ENCODE measurements at places on chromosomes 13 and 19.

DNA sequence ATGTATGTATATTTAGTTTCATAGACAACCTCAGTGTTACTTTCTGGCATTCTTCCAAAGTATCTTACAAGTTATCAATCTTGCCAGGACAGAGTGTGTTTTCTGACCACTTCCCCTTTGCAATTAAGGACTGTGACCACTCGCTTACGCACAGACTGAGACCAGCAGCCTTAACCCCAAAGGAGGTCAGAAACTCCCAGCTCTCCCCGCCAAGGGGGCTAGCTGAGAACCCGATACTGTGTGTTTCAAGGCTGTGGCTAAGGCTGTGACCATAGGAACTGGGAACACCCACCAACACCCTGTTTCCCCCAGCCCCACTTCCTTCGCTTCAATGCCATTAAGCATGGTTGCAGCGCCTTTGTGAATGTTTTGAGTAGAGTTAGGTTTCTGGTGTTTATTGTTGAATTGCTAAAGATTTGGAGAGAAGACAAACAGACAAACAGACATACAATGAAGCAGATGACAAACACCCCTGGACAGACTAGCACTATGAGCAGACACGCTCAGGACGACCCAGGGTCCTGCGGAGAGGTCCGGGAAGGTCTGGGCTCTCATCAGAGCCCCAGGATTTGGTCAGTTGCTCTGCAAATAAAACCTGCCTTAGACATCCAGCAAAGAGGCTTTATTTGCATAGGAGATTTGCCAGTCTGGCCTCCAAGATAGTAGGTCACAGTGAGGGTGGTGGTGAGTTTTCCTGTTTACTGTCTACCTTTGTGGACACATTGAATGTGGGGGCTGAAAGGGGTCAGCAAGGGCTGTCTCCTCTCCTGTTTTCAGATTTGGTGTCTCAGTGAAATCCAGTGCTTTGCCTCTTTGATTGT, 25.0 kb upstream of the TNFSF11 start:
- DNase-seq = no peak

GRCh38 chr13:46624353-46624752, 71.4 kb downstream of the LRCH1 start:
- DNase-seq = no peak

DNA sequence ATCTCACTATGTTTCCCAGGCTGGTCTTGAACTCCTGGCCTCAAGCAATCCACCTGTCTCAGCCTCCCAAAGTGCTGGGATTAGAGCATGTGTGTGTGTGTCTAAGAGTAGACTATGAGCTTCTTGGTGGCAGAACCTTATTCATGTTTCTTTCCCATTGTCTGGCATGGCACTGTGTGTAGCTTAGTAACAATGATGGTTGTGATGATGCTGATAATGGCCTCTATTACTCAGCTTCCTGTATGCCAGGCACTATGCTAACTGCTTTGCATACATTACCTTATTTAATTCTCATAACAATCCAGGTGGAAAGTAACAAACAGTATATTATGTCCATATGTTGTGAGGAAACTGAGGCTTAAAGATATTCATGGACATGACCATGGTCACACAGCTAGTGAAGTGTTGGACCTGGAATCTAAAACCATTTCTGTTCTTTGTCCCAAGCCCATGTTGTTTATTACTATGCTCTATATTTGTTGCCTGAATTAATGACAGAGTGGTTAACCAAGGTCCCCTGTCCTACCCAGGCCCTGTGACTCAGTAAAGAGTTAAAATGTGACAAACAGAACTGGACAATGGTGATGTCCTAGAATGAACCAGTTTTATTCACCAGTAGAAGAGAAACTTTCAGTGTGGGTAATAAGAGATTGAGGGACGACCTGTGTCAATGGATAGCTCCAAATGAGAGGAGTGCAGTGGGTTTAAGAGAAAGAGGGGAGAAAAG, 109.6 kb downstream of the KLF5 start:
- DNase-seq = no peak

- DNase-seq = no peak
Measured at GRCh38 chr13:91401920-91402319, 3.5 kb downstream of the GPC5 start.

- no peak for DNase-seq
Measured at GRCh38 chr13:110495881-110496280, 65.6 kb downstream of the RAB20 start.

DNA sequence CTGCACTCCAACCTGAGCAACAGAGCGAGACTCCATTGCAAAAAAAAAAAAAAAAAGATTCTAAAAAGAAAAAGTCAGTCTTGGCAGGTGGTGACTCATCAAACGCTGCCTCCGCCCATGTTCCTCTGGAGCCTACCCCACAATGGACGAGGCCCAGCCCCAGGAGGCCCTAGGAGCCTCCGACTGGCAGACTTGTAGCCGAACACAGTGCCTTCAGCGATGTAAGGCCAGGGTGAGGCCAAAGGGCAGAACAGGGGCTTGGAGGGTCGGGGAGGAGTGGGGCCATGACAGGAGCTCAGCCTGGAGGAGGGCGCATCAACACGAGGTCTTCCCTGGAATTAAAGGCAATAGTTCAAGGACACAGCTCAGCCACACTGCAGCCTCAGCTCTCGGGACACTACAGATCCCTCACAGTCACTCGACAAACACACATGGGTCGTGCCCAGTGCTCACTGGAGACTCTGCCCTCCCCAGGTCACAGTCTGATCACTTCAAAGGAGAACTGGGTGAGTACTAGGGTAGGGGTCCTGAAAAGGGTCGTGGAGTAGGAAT, 5.1 kb downstream of the USE1 start:
- no peak for DNase-seq

DNA sequence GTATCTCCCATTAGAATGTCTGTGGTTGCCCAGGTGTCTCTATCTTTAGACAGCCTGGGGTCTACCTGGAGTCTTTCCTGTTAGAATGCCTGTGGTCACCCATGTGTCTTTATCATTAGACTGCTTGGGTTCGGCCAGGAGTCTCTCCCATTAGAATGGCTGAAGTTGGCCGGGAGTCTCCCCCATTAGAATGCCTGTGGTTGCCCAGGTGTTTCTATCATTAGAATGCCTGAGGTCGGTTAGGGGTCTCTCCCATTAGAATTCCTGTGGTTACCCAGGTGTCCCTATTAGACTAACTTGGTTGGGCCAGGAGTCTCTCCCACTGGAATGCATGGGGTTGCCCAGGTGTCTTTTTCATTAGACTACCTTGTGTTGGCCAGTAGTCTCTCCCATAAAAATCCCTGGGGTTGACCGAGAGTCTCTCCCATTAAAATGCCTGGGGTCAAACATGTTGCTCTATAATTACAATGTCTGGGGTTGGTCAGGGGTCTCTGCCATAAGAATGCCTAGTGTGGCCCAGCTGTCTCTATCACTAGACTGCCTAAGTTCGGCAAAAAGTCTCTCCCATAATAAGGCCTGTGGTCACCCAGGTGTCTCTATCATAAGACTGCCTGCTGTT, 1448.7 kb downstream of the UQCRFS1 start:
- no peak for DNase-seq

GRCh38 chr19:4049432-4049831, 17.3 kb downstream of the ZBTB7A start:
- no peak for DNase-seq

DNA sequence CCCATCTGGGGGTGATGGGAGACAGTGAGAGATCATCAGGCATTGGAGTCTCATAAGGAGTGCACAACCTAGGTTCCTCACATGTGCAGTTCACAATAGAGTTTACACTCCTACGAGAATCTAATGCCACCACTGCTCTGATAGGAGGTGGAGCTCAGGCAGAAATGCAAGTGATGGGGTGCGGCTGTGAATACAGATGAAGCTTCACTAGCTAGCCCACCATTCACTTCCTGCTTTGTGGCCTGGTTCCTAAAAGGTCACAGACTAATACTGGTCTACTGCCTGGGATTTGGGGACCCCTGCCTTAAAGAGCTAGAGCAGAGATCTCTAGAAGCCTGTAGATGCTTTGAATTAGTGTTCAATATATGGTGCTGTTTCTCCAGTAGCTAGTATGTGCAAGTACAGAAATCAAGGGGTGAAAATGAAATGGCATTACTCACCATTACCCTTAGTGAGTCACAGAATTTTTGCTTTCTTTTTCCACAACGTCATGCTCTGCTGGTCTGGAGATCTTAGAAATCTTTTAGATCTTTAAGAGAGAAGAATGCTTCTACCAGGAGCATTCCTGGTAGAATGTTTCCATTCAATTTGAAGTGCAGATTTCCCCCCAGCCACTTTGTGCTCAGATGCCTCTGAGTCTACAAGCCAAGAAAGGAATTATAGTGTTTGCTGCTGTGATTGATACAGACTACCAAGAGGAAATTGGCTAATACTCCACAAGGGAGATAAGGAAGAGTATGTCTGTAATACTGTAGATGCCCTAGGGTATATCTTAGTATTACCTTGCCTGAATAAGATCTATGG, 2301.2 kb downstream of the PCDH9 start:
- DNase-seq = no peak
